ENCODE measurements at places on chromosomes 13 and 19.

DNA sequence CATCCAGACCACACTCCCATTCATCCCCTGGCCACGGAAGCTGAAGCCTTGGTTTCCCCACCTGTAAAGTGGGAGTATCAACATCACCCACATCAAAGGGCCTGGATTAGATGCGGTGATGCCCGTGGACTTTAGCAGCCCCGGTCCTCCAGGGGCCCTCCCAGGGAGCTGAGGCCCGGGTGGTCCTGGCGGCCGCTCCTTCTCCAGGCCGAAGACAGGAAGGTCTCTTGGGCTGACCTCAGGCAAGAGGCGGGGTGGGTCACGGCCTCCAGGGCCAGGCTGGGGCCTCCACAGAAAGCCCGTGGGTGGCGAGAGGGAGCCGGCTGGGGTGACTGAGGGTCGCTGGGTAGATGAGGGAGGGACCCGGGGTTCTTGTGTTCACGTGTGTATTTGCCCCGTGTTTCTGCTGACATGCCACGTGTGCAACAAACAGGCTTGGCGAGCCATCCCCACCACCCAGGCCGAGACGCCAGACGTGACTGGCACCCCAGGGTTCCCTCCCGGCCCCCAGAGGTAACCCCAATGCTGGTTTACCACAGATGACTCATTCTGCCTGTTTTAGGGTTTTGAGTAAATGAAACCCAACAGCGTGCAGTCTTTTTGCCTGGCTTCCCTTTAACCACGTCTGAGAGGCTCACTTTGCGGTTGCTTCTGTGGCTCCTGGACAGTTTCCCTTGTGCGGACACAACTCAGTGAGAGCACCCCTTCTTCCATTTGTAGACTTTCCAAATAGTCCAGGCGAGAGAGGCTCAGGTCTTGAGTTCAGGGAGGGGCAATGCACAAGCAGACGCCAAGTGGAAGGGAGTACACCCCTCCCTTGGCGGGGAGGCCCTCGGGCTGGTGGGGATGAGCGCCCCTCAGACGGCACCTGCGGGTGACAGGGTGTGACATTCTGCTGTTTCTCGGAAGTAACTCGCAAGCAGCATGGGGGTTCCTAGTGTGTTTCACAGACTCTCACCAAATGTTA, 42.9 kb downstream of the C13orf46 start:
- DNase-seq: no peak

GRCh38 chr13:74444161-74444571, 310.0 kb upstream of the KLF12 start:
- no peak for DNase-seq

GRCh38 chr13:73481886-73482445, 423.2 kb downstream of the KLF5 start:
- DNase-seq: no peak

DNA sequence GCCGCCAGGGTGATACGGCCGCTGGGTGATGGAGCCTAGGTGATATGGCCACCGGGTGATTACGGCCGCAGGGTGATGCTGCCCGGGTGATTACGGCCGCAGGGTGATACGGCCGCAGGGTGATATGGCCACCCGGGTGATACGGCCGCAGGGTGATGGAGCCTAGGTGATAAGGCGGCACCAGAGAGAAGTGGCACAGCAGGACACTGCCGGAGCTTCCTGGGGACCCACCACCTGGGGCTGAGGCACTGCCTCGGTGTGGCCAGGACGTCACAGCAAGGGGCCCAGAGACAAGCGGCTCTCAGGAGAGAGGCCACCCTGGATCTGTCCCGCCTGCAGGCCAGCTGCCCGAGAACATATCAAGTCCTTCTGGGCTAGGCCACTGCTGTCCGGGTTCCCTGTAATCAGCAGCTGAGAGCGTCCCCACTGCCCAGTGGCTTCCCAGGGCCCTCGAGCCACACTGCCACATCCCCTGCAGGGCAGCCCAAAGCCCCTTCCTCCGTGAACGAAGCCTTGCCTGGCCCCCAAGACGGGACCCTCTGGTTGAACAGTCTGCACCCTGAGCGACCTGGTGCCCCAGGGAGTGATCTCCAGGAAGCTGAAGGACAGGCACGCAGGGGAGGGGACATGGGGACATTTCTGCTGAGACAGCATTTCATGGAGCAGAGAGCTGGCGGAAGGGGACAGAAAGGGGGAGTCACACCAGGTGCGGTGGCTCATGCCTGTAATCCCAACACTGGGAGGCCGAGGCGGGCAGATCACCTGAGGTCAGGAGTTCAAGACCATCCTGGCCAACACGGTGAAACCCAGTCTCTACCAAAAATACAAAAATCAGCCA, 22.1 kb downstream of the ZNF787 start:
- DNase-seq: no peak

DNA sequence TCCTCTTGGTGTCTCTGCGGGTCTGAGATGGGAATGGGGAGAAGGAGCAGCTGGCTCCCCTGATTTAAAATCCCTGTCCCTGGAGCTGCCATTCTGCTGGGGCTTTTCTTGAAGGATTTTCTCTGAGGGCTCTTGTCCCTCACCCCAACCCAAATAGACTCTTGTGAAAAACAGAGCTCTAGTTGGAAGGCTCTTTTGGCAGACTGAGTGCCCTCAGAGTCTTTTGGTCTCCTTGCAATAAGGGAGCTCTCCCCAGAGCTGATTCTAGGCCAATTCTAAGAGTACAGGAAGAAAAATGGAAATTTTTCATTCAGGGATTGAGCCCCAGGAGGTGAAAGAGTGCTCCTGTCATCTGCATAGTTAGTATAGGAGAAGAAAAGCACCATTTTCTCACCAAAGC, 238.3 kb downstream of the COG6 start:
- no peak for DNase-seq

DNA sequence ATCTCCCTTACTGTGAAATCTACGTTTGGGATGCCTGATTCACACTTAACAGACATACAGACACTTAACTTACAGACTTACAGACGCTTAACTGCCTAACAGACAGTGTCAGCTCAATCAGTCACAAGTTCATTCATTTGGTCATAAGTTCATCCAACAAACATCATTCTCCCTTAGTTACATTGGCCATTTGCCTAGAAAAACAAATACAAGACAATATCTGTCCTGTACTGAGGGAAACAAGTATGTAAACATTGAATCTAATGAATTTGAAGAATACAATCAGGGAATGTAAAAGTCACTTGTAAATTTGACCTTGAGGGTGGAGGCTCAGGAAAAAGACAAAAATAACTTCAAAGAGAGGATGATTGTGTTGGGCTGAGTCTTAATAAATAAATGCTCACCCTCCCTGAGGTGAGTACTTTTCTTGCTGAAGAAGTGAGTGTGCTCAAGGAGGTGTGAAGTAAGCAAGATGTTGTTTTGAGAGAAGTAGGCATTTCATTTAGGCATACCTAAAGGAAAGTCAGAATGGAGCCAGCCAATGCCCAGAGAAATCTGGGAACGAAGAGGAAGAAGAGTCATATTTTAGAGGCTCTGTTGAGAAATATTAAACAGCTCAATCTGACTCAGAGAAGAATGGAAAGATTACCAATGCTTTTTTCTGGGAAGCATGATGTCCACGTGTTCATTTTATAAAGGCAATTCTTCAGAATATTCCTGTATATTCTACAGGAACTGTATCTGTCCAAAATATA, 958.4 kb upstream of the SLC10A2 start:
- no peak for DNase-seq

- no peak for DNase-seq
Observed at GRCh38 chr19:15107061-15108010, at the start of gene SYDE1. Gene SYDE1 (plus strand): TSS chr19:15107401. CDS start chr19:15107434, 33 bp downstream.
